Stimulated activated CD4-positive, alpha-beta T cell treated with anti-CD3 and anti-CD28 coated beads, TNF-alpha, amount 100 ng/mL, for 48 hours (primary cell): ENCODE measurements at places on chromosomes 4 and X.

GRCh38 chr4:124937993-124938392 lies 225.5 kb upstream of the ANKRD50 start:
- no peak for DNase-seq

DNA sequence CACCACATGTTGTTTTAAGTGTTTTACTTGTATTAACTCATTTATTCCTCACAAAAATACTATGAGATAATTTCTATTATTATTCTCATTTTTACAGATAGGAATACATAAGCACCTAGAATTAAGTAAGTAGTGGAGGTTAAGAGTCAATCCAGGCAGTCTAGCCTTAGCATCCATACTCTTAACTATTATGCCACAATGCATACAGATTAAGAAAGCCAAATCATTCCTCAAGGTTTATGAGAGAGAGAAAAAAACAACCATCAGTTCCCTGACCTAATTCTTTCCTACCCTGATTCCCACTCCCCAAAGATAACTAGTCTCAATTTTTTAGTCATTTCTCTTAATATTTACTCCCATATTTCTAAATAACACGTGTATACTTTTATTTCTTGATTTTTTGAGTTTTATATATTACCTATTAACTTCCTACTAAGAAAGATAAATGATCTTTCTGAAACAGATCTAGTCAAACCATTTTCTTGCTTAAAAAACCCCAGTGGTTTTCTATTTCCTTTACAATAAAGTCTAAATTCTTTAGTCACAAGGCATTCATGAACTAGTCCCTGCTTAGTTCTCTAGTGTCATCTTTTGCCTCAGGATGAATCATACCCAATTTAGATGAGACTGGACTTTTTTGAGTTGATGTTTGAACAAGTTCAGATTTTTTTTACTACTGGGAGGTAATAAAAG lies 16.0 kb downstream of the UBA6 start:
- no peak for DNase-seq

DNA sequence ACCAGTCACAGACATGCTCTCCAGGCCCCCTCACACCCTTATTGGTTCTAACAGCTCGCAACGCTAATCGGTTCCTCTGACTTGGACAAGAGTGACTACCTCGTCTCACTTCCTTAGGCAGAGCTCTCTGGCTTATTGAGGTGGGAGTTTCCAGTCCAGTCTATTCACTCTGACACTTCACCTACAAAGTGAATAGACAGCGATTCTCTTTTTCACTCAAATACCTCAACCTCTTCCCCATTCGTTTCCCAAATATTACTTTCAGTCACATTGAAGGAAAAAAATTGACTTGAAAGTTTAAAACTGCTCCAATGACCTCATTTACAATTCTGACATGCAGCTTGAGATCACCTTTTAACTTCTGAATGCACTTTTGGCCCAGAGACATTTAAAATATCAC lies 17.7 kb downstream of the HELT start:
- DNase-seq: no peak

GRCh38 chrX:84322083-84322827 lies 134.3 kb upstream of the RPS6KA6 start:
- no peak for DNase-seq

DNA sequence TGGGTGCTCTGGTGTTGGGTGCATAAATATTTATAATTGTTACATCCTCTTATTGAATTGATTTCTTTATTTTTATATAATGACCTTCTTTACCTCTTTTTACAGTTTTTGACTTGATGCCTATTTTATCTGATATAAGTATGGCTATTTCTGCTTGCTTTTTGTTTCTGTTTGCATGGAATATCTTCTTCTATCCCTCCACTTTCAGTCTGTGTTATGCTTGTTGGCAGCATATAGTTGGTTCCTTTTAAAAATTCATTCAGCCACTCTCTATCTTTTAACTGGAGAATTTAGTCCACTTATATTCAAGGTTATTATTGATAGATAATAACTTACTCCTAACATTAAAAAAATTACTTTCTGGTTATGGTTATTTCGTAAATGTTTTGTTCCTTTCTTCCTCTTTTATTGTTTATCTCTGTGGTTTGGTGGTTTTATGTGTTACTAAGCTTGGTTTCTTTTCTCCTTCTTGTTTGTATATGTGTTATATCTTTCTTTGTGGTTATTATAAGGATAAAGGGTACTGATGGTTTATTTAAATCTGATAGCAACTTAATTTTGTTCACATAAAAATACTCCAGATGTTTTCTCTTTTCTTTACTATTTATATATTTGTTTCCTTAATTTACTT lies 69.5 kb downstream of the IL15 start:
- DNase-seq: no peak

DNA sequence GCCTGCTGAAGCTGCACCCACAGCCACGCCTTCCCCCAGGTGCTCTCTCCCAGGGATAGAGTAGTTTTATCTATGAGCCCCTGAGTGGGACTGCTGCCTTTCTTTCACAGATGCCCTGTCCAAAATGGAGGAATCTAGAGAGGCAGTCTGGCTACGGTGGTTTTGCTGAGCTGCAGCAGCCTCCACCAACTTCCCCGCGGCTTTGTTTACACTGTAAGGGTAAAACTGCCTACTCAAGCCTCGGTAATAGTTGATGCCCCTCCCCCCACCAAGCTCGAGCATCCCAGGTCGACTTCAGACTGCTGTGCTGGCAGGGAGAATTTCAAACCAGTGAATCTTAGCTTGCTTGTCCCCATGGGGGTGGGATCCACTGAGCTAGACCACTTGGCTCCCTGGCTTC lies 84.5 kb downstream of the PRKG2 start:
- no peak for DNase-seq

DNA sequence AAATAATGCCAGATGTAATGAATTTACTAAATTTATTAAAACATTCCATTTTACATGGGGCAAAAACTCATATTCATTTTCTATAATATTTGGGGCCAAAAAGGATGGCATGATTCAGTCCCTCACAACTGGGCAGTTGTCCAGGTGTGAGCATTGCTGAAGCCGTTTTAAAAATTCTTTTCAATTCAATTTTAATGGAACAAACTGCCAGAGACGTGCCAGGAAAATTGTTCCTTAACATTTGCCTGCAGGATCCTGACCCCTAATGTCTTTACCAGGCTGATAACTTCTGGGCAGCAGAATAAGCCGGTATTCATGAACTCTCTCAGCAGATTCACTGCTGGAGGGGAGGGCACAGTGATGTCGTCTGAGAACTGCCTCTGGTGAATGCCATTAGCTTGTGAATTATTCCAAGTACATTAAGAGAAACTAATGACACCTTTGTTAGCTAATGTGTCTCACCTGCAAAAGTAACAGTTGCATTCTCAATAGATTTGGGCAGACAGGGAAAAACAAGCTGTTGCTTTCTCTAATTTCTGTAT lies 1445.1 kb upstream of the TENM3 start:
- no peak for DNase-seq

GRCh38 chr4:2526559-2526958 lies 9.9 kb upstream of the FAM193A start:
- DNase-seq: no peak

GRCh38 chrX:104469771-104470170 lies 96.2 kb upstream of the IL1RAPL2 start:
- DNase-seq: no peak

- DNase-seq: no peak
Observed at GRCh38 chrX:17743913-17744312, 6.6 kb downstream of the SCML1 start.

DNA sequence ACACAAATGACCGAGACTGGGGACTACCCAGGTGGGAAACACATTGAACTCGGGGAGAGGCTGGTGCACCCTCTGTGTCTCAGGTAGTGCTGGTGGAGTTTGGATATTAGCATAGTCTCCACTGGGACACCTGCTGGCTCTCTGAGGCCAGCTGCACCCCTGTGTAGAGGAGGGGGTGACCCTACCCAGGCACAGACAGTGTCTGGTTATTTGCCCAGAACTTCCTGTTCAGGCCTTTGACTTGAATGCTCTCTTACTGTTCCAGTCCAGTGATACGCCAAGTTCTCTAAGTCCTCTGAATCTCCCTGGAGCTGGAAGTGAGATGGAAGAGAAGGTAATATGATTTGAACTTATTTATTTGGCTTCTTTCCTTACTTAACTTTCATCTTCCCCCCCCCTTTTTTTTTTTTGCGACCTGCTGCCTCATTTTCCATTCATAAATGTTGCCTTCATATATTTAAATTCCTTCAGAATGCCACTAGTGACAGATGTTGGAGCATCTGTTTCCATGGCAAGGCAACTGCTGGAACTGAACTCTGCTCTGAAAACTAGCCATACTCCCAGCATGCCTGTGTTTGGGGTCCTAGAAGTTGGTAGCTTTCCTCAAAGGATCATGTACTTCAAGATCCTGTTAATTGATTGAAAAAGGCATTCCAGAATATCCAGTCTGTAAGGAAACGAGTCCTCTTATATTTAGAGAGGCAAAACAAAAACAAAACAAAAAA lies 76.7 kb downstream of the AASDH start:
- no peak for DNase-seq

- no peak for DNase-seq
Observed at GRCh38 chr4:90816754-90817153, 689.6 kb downstream of the CCSER1 start.

GRCh38 chr4:73621357-73621756 lies 1.1 kb upstream of the RASSF6 start:
- DNase-seq: no peak

DNA sequence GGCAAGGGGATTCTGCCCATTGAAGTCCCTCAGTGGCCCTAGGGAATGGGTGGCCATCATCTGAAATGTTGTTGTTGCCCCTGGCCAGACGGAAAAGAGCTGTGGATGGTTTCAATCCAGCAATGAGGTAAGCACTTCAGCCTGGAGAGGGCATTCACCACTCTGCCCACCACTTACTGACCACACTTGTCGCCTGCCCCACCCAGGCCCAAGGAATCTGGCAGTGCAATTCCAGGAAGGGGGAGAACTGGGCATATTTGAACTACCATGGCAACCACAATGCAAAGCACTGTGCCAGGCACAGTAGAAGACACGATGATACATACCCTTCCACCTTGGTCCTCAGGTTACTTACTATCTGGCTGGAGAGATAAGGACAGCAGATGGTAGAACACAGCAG lies 161.6 kb downstream of the PDGFRA start:
- DNase-seq: no peak

DNA sequence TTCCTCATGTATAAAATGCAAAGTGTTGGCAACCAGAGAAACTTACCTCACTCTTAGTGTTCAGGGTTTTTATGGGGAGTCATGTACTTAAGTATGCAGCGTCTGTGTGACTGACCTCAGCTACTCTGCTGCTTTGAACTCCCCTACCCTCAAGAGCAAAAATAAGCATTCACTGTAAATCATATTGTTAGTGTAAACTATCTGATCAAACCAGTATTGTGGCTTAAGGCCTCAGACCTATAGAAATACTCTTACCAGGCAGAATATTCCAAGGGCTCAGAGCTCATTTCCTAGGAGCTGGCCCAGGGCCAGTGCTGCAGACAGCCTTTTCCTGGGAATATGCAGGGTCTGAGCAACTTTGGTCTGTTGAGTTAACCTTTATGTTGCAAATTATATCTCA lies 453.1 kb downstream of the CCSER1 start:
- no peak for DNase-seq

GRCh38 chrX:120144178-120144844 lies 14.1 kb upstream of the RHOXF2 start:
- DNase-seq: no peak

DNA sequence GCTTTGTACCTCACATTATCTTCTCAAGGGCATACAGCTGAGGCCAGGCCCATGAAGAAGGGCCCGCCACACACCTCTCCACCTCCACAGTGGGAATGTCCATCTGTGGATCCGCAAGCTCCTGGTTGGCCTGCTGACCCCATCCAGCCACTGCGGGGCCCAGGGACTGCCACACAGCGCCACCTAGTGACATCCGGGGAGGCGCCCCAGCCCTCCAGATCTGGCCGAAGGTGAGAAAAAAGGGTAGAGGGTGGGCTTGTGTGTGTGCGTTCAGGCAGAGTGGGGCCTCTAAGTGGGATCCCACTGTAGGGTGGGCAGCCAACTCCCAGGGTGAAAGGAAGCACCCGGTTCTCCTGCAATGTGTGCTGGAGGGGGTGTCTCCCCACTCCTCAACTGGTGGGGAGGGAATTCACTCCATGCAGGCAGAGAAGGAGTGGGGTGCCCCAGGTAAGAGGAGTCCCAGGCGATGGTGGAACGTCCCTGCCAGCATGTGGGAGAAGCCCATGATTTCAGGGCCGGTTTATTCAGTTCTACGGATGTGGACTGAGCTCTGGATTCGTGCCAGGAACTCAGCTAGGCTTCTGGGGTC lies 117.3 kb downstream of the ENPP6 start:
- no peak for DNase-seq

DNA sequence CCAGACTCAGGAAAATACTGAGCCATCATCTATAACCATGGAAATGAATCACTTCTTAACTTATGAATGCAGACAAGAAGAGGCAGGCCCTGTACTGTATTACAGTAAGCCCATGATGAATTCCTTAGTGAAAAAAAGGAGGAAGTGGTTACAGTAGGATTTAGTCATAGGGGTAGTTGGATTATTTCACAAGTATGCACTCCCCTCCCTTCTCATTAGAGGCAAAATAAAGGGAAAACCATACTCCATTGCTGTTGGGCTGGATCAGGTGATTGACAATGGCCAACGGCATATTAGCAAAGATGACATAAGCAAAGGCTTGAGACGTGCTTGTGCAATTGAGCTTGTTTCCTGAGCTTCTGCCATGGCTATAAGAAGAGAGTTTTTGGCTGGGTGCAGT lies 181.1 kb upstream of the PRPS2 start:
- no peak for DNase-seq

GRCh38 chrX:43971966-43972961 lies 926 bp downstream of the NDP start:
- no peak for DNase-seq

- DNase-seq: no peak
Observed at GRCh38 chrX:24079411-24079810, 24.7 kb downstream of the EIF2S3 start.

DNA sequence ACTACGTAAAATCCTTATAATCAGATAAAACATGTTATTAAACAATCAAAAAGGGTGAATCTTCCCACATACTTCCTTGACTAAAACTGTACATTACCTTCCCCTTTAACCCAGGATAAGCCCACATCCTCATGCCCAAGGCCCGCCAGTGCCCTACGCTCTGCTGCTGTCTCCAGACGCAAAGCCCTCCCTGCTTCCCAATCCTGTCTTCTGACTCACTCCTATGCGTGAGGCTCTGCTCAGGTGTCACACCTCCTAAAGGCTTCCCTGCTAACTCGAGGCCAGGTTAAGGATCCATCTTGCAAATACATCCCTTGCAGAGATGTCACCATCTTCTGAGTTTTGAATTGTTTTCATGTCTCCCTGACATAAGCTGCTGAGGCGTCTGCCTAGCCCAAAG lies 61.6 kb downstream of the STX18 start:
- no peak for DNase-seq

- DNase-seq: no peak
Observed at GRCh38 chr4:123116412-123116811, 194.0 kb upstream of the NUDT6 start.
